T-helper 9 cell (primary cell): ENCODE measurements at places on chromosomes 4 and X.

GRCh38 chrX:119762718-119763117 lies 4.3 kb downstream of the SOWAHD start:
- DNase-seq, result no peak

DNA sequence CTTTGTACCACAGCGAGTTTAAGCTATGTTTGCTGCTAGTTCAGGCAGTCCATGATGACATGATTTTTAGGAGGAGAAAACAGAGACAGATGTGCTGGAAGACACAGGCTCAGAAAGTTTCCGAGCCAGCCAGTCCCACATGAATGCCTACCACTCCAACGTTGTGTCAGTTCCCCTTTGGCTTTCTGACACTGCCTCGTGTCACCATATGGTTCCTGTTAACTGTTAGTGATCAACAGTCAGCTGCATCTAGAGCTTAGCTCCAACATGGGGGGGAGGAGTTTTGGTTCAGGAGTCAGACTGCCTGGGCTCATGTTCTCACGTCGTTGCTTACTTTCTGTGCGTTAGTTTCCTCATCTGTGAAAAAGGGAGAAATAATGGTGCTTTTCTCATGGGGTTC lies 343.7 kb downstream of the MID1IP1 start:
- no peak for DNase-seq

- no peak for DNase-seq
These were observed 84.9 kb upstream of the SPANXB1 start for GRCh38 chrX:140917354-140918115.

DNA sequence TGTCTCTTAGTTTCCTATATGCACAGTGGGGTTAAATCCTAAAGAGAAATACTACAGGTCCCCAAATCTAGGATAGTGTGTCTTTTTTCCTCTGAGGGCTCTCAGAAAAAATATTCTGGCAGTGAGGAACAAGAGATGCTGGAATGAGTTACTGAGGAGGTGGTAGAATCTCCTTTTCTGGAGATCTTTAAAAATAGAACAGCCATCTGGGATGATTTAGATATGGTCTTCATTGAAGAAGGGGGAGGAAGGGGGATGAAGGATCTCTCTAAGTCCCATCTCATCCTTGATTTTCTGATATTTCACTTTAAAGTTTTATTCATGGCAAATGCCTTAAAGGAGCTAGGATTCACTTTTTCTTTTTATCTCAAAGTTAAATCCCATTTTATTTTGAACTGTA lies 235.0 kb downstream of the MAML3 start:
- DNase-seq, result no peak

GRCh38 chr4:162921178-162921785 lies 245.4 kb downstream of the NAF1 start:
- no peak for DNase-seq

- no peak for DNase-seq
These were observed 561.3 kb upstream of the LCORL start for GRCh38 chr4:18582841-18583240.

DNA sequence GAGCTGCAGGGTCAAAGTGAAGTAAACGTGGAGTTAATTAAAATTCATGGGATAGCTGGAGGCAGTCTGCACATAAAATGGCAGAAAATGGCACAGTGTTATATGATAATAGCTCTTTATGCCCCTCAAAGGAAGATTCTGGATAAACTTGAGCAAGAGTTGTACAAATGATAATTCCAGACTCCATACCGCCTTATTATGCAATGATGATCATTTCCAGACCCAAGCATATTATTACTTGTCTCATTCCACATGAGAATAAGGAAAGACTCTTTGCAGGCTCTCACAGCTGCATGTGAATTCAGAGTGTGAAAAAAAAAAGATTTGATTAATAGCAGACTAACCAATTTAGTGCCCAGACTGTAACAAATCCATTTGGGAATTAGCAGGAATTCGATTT lies 105.4 kb downstream of the STK32B start:
- DNase-seq, result no peak

DNA sequence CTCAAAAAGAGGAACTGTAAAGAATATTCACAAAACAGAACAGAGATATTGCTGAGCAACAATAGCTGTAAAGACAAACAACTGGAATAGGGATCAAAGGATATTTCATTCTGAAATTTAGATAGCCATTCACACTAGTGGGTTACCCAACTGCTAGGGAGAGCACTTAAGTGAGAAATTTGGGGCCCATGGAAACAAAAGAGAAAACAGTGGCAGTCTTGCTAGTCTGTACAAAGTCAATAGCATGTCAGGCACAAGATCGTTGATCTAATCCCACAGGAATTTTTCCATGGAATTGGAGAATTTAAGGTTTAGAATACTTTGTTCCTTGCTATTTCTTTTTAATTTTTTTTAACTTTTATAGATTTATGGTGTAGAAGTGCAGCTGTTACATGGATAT lies 467.0 kb downstream of the PCDH18 start:
- DNase-seq, result no peak

DNA sequence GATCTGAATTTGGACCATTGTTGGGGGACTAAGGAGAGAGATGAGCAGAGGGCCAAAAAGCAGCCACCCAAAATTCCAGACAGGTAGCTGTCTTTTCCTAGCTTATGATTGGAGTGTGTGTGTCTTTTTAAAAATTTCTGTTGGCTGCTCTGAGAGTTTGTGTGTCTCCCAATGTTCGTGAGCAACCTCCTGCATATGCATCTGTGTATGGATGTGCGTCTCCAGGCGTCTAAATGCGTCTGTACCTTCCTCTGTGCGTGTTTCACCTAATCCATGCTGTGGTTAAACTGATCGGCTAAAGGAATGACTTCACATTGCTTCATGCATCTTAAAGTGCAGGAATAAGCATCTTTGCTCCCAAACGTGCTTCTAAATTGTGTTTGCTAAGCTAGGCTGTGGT lies 65.5 kb upstream of the LAS1L start:
- no peak for DNase-seq

DNA sequence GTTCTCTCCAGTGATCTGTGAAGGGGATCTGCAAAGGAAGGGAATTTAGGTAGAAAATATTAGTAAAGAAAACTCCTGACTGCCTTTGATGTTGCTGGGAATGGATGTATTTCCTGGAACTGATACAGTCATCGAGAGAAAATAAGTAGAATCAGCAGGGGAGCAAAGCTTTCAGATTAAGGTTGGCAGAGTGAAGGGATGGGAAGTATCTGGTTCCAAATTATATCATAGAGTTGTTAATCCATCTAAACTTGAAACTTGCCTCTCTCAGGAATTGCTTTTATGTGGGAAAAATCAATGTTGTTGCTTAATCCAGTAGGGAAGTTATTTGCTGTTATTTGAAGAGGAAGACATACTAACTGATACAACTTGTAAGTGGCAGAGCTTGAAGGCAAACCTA lies 19.3 kb downstream of the EPHA5 start:
- no peak for DNase-seq

DNA sequence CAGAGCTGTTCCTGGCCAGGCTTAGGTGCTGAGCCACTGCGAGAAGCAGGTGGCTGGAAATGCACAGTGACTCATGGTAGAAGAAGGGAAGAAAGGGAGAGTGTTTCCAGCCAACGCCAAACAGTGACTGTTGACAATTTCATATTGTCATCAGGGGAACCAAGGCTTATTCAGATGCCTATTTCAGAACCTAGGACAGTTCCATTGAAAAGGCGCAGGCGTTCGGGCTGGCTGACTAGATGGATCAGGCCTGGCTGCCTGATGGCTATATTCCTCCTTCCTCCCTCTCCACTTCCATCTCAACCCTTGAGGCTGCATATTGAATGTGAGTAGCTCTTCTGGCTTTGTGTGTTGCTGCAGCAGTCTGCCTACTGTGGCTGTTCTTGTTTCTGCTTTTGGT lies 73.0 kb upstream of the FRMPD4 start:
- DNase-seq, result no peak

DNA sequence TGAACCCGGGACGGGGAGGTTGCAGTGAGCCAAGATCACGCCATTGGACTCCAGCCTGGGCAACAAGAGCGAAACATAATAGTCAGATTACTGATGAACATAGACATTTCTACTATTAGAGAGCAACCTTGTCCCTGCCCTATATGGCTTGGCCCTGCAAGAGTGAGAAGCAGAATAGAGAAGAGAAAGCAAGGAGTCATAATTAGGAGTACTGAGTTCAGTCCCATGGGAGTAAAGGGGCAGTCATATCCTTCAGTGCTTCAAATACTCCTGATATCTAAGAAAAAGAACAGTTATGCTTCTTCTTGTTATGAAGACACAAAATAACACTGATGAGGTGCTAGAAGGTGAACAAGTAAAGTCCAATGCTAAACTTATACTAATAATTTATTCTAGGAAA lies 33.8 kb downstream of the CLDN2 start:
- no peak for DNase-seq

GRCh38 chr4:164287173-164287572 lies 466.8 kb upstream of the SMIM31 start:
- DNase-seq, result no peak

DNA sequence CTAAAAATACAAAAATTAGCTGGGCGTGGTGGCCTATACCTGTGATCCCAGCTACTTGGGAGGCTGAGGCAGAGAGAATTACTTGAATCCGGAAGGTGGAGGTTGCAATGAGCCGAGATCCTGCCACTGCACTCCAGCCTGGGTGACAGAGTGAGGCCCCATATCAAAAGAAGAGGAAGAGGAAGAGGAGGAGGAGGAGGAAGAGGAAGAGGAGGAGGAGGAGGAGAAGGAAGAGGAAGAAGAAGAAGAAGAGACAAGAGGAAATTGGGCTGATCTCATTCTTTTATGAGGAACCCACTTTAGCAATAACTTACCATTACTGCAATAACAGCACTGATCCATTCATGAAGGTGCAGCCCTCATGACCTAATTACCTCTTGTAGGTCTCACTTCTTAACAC lies 138.9 kb upstream of the GIMD1 start:
- no peak for DNase-seq

- no peak for DNase-seq
These were observed 979 bp downstream of the EFNB1 start for GRCh38 chrX:68829582-68830418.

DNA sequence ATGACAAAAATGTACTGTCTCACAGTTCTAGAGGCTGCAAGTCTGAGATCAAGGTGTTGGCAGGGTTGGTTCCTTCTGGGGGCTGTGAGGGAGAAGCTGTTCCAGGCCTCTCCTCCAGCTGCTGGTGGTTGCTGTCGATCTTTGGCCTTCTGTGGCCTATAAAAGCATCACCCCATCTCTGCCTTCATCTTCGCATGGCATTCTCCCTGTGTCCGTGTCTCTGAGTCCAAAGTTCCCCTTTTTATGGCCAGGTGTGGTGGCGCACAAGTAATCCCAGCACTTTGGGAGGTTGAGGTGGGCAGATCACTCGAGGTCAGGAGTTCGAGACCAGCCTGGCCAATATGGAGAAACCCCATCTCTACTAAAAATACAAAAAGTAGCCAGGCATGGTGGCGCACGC lies 31.5 kb upstream of the ARAF start:
- DNase-seq, result no peak

GRCh38 chr4:141759796-141760425 lies 123.5 kb downstream of the IL15 start:
- no peak for DNase-seq

DNA sequence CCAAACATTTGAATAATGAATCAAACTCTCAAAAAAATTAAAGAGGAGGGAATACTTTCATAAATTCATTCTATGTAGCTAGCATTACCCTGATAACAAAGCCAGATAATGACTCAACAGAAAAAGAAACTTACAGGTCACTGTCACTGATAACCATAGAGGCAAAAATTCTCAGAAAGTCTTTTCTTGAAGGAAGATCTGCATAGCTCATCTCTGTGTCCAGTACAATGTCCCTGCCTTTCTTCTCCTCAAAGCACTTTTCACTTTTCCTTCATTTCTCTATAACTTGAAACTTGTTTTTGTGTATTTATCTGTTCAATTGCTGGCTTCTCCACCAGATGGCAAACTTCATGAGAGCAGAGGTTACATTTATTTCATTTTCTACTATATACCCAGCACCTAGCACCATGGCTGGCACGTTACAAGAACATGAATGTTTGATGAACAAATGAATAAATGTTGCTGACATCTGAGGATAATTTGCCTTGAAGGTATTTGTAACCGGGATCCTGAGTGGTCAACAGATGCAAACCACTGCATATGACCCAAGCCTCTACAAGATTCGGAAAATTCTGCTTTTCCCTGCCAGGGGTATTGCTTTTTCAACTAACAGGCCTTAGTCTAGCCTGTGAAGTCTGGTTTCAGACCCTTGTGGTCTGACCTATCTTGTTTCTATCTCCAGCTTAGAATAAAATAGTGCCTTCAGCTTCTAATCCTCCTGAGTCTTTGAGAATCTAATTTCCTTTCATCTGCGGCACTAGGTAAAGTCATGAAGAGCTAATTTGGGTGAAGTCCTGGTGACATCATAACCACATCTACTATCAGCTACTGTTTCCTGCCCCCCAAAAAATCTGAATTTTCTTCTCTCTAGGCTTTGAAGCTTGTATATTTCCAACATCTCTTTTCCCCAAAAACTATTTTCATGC lies 52.5 kb upstream of the ANTXR2 start:
- peak; percentile 4 for DNase-seq
